HS-27A (cell line): ENCODE measurements at places on chromosomes 1 and 21.
A peak's percentile ranks its signal among the peaks of the same experiment; 100 is the strongest.

DNA sequence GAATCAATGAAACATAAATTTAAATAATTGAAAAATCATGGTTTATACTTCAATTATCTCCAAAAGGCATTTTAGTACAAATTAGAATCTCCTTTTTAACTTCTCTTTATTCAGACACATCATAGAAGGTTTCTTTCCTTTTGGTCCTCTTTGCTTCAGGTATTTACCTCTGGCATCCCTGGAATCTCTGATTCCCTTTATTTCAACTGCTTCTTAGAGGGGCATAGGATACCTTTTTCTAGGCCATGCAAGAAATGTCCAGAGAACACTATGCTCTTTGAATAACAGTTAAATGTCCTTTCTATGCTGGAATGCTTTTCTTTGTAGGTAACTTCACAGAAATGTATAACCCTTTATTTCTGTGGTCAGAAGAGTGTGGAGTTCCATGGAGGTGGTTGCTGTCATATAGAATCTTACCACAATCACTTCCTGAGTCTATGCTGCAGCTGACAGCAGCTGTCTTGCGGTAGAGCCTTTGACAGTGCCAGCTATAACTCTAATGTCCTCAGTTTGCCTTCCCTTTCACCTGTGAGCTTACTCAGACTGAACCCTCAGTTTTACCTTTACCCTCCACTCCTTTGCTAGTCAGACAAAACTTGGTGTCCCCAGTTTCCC lies 8.6 kb downstream of the LAMC2 start:
- DNase-seq, result no peak

- no peak for DNase-seq
Observed at GRCh38 chr1:152479792-152480595, 30.6 kb upstream of the LCE5A start.

- DNase-seq, result no peak
Observed at GRCh38 chr1:173870252-173871075, 2.3 kb downstream of the ZBTB37 start.

GRCh38 chr21:22297575-22297974 lies 1299.4 kb downstream of the NCAM2 start:
- no peak for DNase-seq

GRCh38 chr1:5720936-5721335 lies 271.3 kb downstream of the NPHP4 start:
- DNase-seq, result no peak

DNA sequence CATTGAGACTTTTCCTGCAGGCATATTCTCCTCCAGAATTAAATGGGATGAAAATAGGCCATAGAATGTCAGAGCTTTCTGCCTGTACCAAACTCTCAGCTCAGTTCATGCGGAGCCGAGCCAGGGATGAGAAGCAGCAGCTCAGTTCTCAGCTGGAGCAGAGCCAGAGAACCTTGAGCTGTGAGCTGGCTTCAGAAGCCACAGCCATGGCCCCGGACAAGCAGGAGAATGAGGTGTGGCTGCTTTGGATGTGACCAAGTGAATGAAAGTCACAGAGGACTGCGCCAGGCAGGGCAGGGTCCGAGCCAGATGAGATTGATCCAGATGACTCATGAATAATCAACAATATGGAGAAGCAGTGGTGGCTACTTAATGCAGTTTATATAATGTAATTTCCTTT lies 633.8 kb downstream of the NCAM2 start:
- no peak for DNase-seq

DNA sequence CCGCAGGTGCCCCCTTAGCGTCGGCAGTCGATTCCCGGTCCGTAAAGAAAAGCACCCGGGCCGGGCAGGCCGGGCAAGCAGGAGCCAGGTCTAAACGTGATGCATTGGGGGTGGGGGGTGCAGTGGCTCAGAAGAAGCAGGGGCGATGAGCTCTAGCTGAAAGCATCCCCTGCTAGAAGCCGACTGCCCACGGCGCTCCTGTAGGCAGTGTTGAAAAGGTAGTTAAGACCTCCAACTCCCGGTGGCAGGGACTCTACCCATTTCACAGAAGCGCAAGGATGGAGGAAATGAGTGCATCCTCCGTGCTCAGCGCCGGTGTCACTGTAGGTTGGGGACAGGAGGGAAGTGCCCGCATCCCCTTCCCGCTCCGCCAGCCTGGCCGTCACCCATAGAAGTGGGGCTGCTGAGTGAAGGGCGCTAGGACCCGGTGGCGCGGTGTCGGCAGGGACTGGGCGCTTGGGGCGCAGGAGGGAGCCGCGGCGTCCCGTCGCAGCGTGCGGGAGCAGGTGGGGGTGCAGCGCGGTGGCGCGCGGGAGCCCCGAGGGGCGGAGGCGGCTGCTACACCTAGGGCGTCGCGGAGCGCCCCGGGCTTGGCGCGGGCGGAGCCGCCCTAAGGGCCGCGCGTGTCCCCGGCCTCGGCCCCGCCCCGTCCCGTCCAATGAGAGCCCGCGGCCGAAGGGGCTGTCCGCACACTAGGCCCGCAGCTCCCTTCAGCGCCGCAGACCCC lies at the start of gene WNT2B:
Gene WNT2B (plus strand): TSS at position 688 of the 727 bp plus-strand sequence. CDS start 298 bp downstream, outside the sequence.
- no peak for DNase-seq

- no peak for DNase-seq
Observed at GRCh38 chr1:212110617-212111016, 75.1 kb downstream of the DTL start.

GRCh38 chr1:15540186-15540585 lies 13.5 kb downstream of the DNAJC16 start:
- DNase-seq, result no peak

DNA sequence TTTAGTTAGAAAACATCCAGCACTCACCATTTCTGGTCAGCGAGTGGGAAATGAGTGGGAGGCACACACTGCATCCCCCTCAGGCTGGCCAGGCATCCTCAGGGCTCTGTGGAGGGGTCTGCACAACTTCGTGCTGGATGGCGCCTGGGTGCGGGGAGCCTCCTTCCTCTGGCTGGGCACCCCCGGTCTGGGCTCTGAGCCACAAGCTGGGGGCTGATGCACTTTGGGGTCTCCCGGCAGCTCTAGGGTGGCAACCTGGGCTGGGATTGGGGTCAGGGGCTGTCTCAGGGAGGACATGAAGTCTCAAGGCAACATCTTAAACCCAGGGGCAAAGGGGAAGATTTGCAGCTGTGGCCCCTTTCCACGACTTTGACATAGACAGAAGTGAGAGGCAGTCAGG lies 23.5 kb downstream of the PRDM16 start:
- no peak for DNase-seq

- DNase-seq, result no peak
Observed at GRCh38 chr1:211783897-211784296, 46.7 kb downstream of the LPGAT1 start.

DNA sequence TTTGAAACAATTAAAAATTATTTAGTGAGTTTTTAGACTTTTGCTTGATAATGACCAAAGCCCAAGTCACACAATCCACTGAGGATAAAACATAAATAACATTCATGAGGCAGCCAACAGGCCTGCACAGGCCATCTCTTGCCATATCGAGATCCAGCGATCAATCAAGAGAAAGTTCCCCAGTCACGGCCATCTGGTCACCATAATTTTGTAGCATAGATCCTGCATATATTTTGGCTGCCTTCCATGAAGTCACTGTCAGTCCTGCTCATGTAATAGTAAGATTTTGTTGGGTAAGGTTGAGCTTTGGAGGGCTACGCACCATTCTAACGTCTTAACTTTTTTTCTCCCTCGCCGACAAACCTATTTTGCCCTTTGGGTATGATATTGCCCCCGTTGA lies 17.5 kb downstream of the KPNA6 start:
- no peak for DNase-seq

- no peak for DNase-seq
Observed at GRCh38 chr1:199157494-199157893, 518.7 kb downstream of the PTPRC start.

DNA sequence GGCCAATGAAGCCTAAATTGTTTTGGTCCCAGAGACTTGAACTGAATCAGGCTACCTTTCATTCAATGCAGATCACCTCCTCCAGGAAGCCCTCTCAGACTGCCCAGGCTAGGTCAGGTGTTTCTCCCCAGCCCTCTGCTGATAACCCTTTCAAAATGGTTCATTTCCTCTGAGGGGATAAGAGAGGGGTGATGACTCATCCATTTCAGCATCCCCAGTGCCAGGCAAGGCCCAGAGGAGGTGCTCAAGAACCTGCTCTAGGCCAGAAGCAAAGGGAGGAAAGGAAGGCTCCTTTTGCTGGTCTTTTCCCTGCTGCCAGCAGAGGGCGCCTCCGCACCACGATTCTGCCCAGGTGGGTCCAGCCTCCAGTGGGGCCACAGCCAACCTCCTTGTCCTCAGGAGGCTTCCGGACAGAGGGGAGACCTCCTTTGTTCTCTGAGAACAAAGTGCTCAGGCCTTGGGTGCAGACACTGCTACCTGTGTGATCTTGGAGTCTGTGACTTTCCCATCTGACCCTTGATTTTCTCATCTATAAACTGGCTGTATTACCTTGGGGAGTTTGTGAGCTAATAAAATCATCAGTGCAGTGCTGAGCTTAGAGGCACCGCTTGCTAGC lies 45.3 kb upstream of the ARHGEF10L start:
- peak; percentile 61 for DNase-seq

- DNase-seq, result no peak
Observed at GRCh38 chr1:25503551-25504426, 39.6 kb upstream of the LDLRAP1 start.

- DNase-seq, result no peak
Observed at GRCh38 chr21:28487455-28488070, 505.1 kb downstream of the LTN1 start.

DNA sequence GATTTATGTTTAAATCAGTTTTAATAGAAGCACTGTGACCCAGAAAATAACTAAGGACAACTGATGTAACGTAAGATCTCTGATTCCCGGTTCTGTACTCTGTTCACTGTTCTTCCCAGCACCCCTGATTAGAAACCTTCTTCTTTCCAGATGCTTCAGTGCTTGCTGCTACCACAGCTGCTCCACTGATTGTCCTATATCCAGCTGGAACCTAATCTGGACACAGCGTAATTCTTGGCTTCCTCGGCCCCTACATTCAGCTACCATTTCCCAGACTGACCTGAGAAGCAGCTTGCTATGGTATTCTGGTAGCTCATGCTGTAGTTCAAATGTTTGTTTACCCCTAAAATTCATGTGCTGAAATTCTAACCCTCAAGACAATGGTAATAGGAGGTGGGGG lies 302.7 kb downstream of the GRIK1 start:
- DNase-seq, result no peak
